ENCODE measurements at places on chromosomes 3 and 15.

- DNase-seq, result no peak
Observed at GRCh38 chr3:190088890-190089289, 31.8 kb downstream of the P3H2 start.

- no peak for DNase-seq
Observed at GRCh38 chr15:84909029-84909428, 24.6 kb downstream of the SLC28A1 start.

GRCh38 chr15:97761110-97761509, 199.4 kb upstream of the ARRDC4 start:
- no peak for DNase-seq

- no peak for DNase-seq
Observed at GRCh38 chr15:70348226-70348543, 250.5 kb upstream of the TLE3 start.

GRCh38 chr3:174325834-174326700, 533.1 kb upstream of the NAALADL2 start:
- no peak for DNase-seq

GRCh38 chr3:195879416-195880036, 28.8 kb downstream of the TNK2 start:
- no peak for DNase-seq

- no peak for DNase-seq
Observed at GRCh38 chr3:126550488-126551051, 8.2 kb downstream of the C3orf22 start.

- DNase-seq, result no peak
Observed at GRCh38 chr3:120931593-120931992, 23.6 kb downstream of the STXBP5L start.

DNA sequence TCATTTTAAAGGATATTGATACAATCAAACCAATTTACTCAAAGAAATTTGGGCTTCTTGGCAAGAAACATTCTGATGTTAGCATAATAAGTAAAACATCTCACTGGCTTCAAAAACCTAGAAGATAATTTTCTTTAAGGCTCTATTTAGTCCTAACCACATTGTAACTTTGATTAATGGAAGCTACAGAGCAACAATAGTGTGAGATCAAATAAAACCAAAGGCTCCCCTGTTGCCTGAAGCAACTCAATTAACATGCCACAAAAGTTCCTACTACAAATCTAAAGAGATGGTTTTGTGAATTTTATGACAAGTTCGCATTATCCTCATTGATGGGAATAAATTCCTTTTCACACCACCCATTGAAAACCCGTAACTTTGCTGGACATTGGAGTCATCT, 5.9 kb downstream of the DPH6 start:
- no peak for DNase-seq

DNA sequence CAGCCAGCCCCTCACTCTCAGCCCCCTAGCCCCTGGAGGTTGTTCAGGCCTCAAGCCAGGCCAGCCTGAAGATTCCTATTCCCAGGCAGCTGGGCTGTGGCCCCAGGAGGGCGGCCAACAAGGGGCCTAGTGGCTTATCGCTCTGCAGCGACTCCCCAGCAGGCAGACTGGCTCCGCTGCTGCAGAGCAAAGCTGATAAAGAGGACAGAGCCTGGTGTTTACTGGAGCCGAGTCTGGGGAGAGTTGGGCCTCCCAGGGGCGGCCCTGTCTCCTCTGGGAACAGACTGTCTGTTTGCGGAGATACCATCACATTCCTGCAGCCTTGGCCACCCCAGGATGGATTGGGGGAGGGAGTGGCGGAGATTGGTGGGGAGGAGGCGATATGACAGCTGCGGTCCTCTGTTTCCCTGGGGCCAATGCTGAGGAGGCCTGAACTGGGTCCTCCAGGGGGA, 22.4 kb upstream of the SMAD6 start:
- DNase-seq, result no peak

All from nephron progenitor cell (in vitro differentiated cells).